Activated CD4-positive, alpha-beta T cell treated with anti-CD3 and anti-CD28 coated beads, Interleukin-2, amount 50 U/mL, for 1 hour (primary cell): ENCODE measurements at places on chromosomes 2 and 18.

DNA sequence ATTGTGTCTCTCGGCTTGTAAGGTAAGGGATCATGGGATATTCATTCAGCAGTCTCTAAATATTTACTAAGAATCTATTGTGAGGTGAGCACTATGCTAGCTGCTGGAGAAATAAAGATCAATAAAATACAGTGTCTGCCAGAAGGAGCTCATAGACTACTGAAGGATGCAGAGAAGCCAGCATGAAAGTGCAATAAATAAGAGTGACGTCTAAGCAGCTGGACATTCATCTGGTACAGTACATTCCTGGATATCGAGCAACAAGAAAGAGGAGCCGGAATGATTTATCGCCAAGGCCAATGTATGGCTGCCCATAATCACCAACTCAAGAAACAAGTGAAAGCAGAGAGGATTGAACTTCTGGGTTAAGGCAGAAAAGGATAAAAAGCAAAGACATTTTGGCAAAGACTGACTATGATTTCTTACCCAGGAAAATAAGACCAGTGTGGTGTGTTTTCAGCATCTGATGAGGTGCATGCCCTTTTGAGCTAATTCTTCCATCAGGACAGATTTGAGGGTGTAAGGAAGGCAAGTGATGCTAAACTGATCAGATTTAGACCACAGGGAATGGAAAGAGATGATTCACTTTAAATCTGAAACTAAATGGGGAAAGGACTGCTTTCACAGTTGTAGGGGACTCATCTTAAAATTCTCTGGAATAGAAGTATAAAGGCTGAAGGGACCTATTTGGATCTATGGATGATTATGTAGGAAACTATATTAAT is 18.7 kb upstream of the LMAN1 start:
- no peak for DNase-seq

DNA sequence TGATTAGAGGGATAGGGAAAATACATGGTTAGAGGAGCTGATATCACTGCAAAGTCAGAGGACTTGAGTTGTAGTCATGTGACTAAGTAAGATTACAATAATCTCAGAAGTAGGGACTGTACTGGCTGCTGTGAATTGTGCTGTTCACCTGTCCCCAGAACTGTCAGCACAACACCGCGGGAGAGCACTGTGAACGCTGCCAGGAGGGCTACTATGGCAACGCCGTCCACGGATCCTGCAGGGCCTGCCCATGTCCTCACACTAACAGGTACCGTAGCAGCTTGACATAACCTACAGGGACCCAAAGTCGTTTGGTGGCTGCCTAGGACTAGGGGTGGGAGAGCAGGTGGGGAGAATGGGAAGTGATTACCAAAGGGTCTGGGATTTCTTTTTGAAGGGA is 132.8 kb upstream of the TTC39C start:
- no peak for DNase-seq

- no peak for DNase-seq
Observed at GRCh38 chr18:58026395-58026794, 17.6 kb upstream of the NEDD4L start.

DNA sequence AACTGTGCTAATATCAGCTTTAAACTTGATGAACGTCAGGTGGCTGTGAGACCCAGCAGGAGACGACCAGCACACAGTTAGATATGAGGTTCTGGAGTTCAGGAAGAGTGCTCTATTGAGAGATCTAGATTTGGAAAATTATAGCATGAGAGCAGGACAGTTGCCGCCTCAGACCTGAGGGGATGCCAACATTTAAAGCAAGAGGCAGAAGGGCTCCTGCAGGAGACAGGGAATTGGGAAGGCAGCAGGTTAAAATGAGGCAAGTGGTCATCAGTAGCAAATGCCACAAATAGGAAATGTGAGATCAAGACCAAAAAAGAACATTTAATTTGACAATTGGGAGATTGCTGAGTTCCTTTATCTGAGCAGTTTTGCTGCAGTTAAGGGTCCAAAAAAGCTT is 471.9 kb downstream of the TGIF1 start:
- DNase-seq: no peak

DNA sequence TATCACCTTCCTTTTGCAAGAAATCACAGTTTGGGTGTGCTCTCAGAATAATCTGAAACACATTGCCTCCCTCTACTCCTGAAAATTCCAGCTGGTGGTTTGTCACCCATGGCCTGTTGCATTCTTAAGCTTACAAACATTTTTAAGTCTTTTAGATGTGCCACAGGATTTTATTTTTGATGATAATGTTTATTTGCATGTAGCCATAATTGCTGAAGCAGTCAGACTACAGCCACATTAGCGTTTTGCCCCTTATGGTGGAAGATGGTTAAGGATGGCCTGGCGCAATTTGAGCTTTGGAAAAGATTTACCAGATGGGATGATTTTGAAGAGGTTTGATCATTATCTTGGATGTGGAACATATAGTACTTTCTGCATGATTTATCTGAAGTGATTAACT is 439.5 kb downstream of the MEIS1 start:
- no peak for DNase-seq

DNA sequence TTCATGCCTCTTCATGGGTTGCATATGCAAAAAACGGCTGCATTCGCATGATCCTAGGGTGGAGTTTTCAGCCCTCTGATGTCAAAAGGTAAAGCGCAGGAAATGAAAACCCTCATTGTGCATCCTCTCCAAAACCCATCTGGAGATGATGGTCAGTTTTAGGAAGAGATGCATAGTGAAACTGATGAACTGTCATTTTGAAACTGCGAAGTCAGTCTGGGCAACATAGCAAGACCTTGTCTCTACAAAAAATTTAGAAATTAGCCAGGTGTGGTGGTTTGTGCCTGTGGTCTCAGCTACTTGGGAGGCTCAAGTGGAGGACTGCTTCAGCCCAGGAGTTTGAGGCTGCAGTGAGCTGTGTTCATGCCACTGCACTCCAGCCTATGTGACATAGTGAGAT is 2.5 kb upstream of the TTLL4 start:
- no peak for DNase-seq

GRCh38 chr2:69428981-69429380 is 8.3 kb downstream of the NFU1 start:
- DNase-seq: no peak

DNA sequence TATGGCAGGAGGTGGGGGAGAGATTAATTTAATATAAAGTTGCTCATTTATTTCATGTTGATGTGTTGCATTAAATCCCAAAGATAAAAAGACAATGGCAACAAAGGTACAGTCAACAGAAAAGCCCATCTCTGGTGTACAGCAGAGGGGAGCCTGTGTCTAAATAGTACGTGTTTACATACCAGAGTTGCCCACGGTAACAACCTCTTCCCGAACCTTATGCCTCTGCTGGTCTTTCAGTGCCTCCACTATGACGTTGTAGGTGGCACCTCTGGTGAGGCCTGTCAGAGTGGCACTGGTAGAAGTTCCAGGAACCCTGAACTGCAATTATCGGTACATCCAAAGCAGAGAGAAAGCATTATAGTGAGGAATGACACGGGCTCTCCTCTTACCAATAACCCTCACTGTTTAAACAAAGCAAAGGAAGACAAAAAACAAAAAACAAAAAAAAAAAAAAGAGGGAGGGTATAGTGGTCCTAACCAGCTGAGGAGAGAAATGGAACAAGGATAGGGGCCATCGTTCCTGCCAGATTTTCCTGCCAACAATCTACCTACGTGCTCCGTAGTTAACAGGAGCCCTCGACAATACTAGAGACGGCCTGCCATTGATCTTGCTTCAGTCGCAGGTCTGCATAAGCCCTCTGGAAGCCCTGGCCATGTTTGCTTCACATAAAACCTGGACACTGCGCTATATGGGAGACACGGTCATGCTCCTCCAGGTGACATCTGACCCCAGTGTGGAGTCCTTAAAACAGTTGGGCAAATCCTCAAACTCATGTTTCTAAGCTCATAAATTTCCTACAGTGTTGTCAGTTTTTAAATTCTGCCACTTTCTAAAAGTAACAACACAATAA is 58.5 kb downstream of the ATIC start:
- no peak for DNase-seq

- DNase-seq: no peak
Observed at GRCh38 chr2:112767693-112768330, 3.4 kb upstream of the CKAP2L start.

DNA sequence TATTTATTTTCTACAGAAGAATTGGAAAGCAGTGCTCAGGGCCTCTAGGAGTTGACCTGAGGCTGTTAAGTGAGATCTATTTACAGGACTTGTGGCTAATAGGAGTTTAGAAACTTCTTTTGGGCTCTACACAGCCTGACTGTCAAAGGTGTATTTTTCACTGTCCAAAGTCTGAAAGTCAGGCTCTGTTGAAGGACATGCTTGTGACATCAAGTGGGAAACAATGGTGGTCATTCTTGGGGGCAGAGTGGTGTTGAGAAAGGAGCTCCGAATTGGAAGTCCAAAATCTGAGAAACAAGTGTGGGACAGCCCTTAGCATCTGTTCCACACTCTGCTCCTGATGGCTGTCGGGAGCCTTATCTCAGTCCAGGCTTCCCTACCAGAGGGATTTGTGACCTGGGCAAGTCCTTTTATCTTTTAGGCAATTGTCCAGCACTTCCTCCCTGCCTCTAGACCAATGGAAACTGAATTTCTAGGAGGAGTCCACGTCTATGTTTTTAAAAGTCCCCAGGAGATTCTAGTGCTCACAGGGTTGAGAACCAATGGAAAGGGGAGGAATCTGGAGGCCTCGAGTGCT is 76.4 kb downstream of the LIPG start:
- DNase-seq: no peak
